Smooth muscle cell of the brain vasculature (primary cell): ENCODE measurements at places on chromosomes 6 and 20.

DNA sequence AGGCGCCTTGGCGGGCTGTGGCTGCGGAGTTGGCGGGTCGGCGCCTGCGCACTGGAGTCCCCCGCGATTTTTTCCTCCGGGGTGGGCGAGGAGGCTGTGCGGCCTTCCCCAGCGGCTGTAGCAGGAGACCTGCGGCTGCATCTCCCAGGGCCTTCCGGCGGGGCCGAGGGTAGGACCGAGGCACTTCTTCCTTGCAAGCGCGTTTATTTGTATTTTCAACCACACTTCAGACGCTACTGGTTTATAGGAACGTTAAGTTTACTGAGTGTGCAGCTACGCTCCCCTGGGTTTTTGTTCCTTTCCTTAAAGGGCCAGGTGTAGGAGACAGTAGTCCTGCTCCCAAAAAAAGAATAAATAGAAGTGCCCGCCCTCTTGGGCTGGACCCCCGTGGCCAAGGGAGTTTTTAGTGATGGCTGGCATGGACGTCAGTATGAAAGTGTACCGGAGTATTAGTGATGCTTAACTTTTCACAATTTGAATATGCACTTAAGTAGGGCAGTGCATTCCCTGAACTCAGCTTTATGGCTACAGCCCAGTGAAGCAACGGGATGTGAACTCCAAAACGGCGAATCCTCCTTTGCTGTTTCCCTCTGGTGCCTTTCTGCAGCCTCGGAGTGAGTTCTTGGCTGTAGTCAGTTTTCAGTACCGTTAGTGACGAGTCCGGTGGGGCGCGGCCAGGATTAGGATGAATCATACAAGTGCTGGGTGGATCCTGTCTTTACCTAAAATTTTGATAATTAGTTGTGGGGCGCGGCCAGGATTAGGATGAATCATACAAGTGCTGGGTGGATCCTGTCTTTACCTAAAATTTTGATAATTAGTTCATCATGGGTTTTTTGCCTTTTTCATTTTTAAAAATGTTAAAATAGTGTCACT is 1.0 kb upstream of the FBXO5 start:
- DNase-seq: peak; percentile 87

DNA sequence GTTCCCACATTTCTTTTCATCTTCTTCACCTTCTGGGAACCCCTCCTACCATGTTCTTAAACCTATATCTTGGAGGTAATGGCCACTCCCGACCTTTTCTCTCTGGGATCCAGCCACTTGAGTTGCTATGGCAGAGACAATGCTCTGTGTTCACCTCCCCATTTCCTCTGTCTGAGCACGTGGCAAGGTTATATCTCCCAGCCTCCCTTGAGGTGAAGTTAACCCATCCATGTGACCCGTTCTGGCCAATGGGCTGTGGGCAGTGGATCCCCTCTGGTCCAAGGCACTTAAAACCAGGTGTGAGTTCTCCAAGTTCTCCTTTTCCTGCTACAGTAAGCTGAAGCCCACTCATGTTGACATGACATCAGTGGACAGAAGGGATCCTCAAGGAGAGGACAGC is 261.4 kb downstream of the LRFN2 start:
- no peak for DNase-seq

GRCh38 chr6:125932451-125932795 is 24.1 kb upstream of the HINT3 start:
- no peak for DNase-seq

DNA sequence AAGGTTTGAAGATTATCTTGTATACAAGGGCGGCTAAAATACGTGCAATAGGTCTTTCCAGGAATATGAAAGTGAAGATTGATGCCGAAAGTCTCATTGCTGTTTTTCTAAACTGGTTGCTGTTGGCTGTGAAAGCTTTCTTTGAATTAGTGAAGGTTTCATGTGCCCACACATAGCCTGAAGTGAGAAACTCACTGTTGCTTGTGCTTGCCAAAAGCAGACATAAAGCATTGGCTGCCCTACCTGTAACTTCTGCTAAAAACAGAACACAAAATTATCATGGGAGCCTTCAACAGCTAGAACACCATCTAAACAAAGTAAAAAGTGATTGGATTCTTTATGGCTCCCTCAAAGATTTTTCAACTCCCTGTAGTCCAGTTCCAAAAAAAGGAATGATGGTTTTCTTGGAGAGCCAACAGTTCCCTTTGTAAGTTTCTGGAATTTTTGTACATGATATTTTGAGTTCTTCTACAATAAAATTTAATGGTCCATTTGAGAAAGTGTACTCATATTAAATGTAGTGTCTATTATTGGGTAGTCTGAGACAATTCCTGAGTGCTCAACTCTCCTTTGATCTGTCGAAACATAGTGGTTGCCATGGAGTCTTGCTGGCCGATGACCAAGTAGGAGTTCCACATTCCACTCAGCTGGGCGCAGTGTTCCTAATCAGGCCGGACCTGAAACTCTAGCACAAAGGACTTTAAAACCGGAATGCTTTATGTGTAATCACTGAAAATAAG is 68.5 kb downstream of the PLEKHG1 start:
- peak; percentile 60 for DNase-seq

- no peak for DNase-seq
Measured at GRCh38 chr6:163823577-163823976, 409.1 kb downstream of the QKI start.

DNA sequence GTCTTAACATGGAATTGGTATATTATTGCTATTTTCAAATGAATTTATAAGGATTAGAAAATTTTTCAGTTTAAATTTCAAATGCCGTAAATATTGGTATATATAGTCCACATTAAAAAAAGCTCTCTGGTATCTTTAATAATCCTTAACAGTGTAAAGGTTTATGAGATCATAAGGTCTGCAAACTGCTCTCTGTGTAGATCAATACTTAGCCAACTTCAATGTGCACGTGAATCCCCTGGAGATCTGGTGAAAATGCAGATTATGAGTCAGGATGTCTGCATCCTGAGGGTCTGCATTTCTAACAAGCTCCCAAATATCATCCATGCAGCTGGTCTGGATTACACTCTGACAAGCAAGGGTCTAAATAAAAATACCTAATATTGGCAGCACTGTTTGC is 43.5 kb downstream of the LAMA4 start:
- DNase-seq: no peak

DNA sequence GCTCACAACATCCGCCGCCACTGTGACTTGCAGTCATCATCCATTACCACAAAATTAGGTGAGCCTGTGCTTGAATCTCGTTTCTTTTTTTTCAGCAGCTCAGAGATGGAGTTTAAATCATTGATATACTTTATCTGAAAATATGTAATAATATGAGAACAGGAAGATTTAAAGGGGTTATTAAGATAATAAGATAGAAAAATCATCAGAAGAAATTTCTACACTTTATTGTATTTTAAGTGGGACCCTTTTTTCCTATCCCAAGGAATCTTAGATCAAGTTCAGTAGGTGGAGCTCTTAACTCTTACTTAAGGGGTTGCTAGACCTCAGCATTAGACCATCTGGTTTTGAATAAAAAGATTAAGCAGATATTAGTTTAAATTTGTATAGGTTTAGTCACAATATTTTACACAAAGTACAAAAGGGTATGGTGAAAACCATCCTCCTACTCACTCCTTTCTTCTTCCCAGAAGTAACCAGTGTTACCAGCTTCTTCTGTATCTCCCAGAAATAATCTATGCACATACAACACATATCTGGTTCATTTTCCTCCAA is 9.4 kb upstream of the NCOA7 start:
- no peak for DNase-seq

GRCh38 chr6:100171533-100172321 is 177.7 kb upstream of the MCHR2 start:
- no peak for DNase-seq

- DNase-seq: no peak
Measured at GRCh38 chr6:12356983-12357972, 67.1 kb downstream of the EDN1 start.

DNA sequence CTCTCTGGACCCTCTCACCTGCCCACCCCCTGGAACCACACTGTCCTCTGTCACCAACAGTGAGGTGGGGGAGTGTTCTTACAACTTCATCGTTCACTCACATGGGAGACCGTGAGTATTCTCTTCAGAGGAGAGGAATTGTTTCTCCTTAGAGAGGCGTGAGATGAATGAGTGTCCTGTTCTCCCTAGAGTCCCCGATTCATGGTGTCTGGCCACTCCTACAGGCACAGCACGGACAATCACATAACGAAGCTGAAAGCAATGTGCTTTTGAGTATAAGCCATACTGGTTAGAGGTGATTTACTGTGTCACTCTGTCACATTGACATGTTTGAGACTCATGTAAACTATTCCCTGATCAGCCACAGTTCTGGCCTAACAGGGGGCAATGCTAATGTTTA is 54.6 kb downstream of the FOXC1 start:
- DNase-seq: no peak

DNA sequence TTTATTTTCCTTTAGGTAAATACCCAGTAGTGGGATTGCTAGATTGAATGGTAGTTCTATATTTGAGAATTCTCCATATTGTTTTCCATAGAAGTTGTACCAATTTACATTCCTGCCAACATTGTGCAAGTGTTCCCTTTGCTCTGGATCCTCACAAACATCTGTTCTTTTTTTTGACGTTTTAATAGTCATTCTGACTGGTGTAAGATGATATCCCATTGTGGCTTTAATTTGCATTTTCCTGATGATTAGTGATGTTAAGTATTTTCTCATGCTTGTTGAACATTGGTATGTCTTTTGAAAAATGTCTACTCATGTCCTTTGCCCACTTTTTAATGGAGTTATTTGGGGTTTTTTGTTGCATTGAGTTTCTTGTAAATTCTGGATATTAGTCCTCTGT is 85.6 kb downstream of the UBE3D start:
- DNase-seq: no peak

- DNase-seq: no peak
Measured at GRCh38 chr20:35117196-35117595, 24.6 kb upstream of the TRPC4AP start.

GRCh38 chr6:78597966-78598365 is 269.4 kb upstream of the IRAK1BP1 start:
- DNase-seq: no peak

GRCh38 chr6:39091220-39091619 is 23.8 kb downstream of the SAYSD1 start:
- no peak for DNase-seq

- no peak for DNase-seq
Measured at GRCh38 chr20:64277571-64278316, 22.2 kb downstream of the PCMTD2 start.

DNA sequence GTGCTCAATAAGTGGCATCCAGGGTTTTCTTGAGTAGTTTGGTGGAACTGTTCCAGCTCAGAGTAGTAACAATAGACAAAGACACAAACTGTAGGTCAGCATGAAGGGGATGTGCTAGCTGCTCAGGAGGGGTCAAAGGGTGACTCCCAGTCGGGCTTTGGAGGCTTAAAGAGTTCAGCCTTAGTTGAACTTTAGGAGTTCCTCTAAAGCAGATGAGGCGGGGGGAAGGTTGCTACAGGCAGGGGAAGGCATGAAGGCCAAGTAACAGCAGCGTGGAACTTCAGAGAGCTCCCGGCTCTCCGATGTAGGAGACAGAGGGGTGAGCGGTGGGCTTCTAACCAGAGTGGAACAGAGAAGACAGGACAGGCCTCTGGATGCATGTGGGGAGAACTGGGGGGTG is 115.5 kb upstream of the CD93 start:
- no peak for DNase-seq

DNA sequence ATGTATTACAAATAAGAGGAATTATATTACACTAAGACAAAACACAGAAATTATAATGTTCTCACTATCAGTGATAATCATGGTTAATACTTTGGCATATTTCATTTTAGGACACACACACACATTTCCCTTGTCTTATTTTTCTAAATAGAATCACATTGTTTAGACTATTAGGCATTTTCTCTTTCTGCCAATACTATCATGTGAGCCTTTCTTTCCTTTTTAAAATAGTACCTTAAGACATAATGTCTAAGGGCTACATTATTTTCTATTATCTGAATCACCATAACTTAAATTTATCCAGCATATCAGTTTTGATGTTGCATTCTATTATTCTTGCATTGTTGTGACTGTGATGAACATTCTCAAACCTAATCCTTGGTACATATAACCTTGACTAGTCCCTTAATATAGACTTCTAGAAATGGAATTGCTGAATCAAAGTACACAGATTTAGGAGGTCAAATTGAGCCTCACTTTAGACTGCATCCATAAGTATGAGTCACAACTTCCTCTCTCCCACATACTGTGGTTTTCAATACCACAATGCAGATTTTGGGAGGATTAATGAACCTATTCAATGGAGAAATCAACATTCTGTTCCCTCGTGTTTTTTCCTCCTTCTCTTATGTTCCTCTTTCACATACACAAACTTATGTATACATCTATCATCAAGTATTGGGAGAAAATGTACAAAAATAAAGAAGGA is 212.6 kb downstream of the MOXD1 start:
- DNase-seq: no peak

DNA sequence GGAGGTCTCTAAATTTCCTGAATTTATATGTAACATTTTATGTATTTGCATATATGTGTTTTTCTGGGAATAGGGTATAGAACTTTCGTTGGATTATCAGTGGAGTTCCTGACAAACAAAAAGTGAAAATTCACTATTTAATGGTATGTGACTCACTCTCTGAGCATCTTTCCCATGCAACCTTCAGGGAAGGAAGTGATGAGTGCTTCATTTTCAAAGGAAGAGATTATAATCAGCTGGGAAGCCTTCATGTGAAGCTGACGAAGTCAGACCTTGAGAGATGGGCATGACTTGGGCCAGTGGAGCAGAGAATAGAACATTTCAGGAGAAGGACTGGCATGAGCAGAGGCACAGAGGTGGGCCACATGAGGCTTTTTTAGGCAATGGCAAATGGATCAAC is 72.7 kb downstream of the FAXC start:
- DNase-seq: no peak

GRCh38 chr6:89200706-89201215 is 16.4 kb downstream of the GABRR1 start:
- DNase-seq: no peak

- DNase-seq: no peak
Measured at GRCh38 chr6:112184951-112185350, 69.4 kb downstream of the LAMA4 start.

DNA sequence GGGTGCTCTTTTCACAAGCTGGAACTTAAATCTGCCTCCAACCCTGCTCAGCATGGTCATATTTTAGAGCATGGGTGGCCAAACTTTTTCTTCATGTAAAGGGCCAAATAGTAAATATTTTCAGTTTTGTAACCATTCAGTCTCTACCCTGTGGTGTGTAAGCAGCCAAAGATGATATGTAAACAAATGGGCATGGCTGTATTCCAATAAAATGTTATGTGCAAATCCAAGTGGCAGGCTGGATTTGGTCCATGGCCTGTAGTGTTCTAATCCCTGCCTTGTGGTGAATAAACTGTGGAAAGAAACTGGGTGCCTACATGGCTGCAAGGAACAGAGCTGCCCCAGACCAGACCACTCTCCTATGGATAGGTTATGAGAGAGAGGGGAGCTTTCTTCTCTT is 32.7 kb downstream of the OGFRL1 start:
- no peak for DNase-seq

GRCh38 chr20:20979934-20980333 is 126.2 kb downstream of the LINC00237 start:
- no peak for DNase-seq

GRCh38 chr6:145309842-145310535 is 425.3 kb downstream of the EPM2A start:
- no peak for DNase-seq
